CMK (cell line): ENCODE measurements at places on chromosomes 1 and 21.

- no peak for DNase-seq
These were observed 58.1 kb downstream of the SCCPDH start for GRCh38 chr1:246782120-246782900.

DNA sequence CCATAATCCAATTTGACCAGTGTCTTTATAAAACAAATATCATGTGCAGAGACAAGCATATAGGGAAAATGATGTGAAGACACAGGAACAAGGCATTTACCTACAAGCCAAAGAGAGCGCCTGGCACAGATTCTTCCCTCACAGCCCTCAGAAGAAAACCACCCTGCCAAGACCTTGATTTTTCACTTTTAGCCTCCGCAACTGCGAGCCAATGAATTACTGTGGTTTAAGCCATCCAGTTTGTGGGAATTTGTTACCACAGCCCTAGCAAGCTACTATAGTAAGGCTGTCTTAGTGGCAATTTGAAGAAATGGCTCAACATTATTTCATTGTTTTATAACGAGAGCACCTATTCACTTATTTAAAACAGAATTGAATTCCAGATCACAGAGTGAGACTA lies 85.7 kb upstream of the CCDC190 start:
- no peak for DNase-seq

- DNase-seq, result peak; percentile 30
These were observed 722 bp downstream of the TUT4 start for GRCh38 chr1:52552236-52552504.

- no peak for DNase-seq
These were observed 34.6 kb upstream of the SLC45A1 start for GRCh38 chr1:8283058-8283884.

- DNase-seq, result no peak
These were observed 714.1 kb upstream of the ADAMTS5 start for GRCh38 chr21:27681038-27681437.
